ENCODE measurements at places on chromosomes 16 and 17.

DNA sequence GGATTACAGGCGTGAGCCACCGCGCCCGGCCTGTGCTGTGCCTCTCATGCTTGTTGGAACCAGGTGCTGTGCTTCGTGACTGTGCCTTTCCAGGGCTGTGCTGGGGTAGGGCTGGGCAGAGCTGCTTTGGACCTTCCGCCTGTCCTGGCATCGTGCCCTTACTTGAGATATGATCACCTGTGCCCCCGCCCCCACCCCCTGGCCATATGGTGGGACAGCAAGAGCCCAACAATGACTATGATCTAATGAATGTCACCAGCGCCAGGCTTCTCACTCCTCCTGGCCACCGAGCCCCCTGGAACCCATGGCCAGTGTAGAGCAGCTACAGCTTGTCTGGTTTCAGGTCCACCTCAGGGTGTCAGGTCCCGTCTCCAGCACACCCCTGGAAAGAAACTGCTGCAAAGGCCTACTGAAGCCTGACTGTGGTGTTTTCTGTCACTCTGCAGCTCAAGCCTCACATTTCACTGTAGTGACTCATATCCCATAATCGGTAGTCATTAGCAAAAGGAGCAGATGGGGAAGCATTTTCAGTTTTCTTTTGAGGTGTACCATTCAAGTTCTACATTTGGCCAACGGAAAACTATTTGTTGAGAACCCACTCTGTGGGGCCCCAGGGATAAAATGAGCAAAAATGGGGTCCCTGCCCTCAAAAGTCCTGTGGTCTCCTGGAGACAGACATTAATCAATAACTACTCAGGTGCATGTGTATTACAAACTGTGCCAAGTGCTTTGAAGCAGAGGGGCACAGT, 22.1 kb downstream of the FCSK start:
- DNase-seq, result peak; percentile 21

DNA sequence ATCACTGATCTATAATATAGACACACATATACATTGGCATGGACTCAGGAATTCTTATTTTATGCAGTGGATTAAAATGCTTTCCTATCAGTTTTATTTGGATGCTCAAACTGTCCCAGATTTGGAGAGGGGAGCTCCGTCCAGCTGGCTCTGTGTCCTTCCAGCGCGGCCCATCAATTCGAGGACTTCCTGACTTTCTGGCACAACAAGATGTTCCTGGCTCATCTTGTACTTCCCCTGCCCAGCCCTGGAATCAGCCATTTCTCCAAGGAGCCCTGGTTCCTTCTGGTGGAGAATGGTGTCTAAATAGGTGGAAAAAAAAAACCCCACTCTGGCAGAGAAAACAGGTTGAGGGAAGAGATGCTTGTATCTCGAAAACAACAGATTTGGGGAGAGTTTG, 94.5 kb downstream of the CRISPLD2 start:
- DNase-seq, result no peak

DNA sequence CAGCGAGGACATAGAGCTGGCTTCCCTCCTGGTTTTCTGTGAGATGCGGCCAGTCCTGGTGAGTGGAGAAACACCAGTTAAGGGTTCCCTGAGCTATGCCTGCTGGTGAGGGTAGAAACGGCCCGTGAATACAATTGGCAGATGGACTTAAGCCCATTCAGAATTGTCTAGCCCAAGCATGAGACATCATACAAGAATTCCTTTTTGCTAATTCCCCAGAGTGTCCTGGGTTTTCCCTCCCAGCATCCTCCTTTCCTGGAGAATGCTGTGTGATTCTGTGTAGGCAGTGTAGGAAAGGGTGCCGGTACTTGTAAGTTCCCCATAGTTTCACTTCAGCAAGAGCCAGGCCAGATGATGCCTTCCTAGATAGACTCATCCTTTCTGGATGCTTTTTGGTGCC, 65.1 kb downstream of the SDR42E1 start:
- no peak for DNase-seq

- no peak for DNase-seq
Observed at GRCh38 chr17:79627766-79628690, 17.2 kb upstream of the RBFOX3 start.

- no peak for DNase-seq
Observed at GRCh38 chr16:47064775-47065174, 79.0 kb downstream of the NETO2 start.

DNA sequence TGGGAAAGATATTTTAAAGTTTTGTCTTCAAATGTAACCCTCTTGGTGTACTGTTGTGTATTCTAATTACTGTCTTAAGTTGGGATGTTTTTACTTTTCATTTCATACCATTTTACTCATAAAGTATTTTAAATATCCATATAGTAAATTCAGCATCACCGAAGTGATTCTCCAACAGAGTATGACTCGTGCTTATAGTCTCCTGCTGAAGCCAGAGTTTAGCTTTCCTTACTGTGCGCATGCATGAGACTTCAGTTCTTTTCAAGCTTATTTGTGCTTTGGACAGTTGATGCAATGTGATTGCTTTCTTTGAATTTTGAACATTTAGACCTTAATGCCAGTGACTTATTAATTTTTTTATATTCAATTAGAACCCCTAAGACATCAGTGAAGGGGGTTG, 7.4 kb upstream of the VPS35L start:
- no peak for DNase-seq

Measured in erythroblast (primary cell).